ENCODE measurements at places on chromosomes 13 and 19.

DNA sequence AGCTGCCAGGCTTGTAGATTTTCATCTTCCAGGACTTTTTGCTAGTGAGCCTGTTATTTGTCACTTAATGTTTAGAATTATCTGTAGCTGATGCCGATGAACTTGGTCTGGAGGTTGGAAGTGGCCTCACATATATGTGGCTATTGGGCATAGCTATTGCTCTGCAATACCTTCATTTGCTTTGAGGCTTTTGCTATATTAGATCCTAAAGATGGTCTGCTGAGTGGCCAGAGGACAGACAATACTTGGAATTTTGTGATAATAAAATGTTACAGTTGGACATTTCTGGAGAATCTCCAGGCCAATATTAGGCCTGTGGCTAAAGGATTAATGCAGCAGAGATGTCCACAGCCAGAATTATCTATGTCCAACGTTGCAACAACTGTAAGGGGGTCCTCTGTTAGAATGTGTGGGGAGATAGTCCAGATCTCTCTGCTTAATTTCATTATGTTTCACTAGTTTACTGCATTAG, 222.3 kb downstream of the GPC5 start:
- DNase-seq: no peak

DNA sequence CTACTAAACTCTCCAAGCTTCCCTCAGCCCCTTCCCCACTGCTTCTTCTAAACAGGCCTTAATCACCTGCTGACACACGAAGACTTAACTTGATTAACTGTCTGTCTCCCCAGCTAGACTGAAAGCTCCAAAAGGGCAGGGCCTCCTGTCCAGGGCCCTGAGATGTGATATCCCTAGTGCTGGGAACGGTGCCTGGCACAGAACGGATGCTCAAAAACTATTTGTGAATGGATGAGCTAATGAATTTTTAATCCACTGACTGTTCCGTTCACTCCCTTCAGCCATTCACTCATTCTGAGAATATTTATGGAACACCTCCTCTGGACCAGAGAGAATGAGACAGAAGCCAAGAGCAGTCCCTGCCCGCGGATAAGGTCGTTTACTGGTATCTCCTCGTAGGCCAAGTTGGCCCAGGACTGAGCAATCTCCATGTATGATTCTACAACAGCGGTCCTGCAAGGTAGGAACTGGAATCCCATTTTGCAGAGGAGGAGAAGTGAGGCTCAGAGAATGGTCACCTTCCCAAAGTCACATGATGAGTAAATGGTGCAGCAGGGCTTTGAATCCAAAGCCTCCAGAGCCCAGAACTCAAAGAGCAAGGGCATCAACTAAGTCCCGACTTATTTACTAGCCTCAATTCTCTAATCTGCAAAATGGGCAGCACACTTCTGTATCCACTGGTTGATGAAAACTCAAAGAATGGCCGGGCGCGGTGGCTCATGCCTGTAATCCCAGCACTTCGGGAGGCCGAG, 3.4 kb downstream of the DMWD start:
- DNase-seq: no peak

DNA sequence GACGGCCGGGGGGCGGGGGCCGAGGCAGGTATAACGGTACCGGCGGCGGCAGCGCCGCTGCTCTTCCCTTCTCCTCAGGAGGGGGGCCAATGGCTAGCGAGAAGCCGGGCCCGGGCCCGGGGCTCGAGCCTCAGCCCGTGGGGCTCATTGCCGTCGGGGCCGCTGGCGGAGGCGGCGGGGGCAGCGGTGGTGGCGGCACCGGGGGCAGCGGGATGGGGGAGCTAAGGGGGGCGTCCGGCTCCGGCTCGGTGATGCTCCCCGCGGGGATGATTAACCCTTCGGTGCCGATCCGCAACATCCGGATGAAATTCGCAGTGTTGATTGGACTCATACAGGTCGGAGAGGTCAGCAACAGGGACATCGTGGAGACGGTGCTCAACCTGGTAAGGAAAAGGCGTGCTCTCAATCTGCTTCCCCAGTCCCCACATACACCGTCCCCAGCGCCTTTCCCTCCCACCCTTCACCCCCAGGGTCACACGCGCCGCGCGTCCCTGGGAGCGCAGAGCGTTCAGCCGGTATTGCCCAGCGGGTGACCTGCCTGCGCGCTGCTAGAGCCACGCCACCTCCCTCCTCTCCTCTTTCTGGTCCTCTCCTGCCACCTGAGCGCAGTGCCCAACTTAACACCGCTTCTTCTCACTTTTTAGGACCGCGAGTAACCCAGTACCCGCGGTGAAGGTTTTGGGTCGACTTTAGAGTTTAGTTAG, 814 bp downstream of the NBEA start:
- peak; percentile 44 for DNase-seq

DNA sequence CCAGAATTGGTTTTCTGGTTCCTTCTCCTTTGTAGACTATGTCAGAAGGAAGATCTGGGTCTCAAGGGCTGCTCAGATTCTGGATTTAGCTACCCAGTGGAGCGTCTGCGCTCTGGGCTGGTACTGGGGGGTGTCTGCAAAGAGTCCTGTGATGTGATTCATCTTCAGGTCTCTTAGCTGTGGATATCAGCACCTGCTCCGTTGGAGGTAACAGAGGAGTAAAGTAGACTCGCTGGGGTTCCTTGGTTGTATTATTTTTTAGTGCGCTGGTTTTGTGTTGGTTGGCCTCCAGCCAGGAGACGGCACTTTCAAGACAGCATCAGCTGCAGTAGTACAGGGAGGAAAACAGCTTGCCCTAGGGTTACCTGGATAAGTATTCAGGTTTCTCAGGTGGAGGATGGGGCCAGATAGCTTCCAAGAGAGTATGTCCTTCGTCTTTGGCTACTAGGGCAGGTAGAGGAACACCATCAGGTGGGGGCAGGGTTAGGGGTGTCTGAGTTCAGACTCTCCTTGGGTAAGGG, 10.4 kb upstream of the KLK15 start:
- no peak for DNase-seq

DNA sequence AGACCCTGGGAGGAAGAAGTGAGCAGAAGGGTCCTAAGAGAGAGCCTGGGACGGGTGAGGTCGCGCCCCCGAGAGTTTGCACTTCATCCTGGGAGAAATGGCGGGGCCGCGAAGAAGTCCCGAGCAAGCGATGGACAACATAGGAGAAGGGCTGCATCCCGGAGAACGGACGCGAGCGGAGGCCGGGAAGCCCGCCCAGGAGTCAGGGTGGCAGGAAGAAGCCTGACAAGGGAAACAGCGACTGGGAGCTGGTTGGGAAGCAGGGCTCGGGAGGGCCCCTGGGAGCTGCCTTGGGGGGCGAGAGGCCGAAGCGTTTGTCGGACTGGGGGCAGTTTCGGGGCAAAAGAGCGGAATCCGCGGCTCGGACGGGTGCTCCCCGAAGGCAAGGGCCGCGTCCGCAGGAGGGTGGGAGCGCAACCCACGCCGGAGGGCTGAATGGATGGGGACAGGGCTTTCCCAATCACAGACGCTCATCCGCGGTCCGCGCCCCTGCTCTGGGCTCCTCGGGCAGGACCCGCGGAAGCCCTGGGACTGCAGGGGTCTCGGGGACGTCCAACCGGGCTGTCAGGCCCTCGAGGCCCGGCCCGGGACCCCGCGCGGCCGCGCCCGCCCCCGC, 469 bp downstream of the ABHD17A start:
- DNase-seq: no peak

- DNase-seq: no peak
Measured at GRCh38 chr13:30763786-30764413, 28.6 kb downstream of the ALOX5AP start.

- no peak for DNase-seq
Measured at GRCh38 chr13:95385798-95386197, 84.5 kb upstream of the ABCC4 start.

DNA sequence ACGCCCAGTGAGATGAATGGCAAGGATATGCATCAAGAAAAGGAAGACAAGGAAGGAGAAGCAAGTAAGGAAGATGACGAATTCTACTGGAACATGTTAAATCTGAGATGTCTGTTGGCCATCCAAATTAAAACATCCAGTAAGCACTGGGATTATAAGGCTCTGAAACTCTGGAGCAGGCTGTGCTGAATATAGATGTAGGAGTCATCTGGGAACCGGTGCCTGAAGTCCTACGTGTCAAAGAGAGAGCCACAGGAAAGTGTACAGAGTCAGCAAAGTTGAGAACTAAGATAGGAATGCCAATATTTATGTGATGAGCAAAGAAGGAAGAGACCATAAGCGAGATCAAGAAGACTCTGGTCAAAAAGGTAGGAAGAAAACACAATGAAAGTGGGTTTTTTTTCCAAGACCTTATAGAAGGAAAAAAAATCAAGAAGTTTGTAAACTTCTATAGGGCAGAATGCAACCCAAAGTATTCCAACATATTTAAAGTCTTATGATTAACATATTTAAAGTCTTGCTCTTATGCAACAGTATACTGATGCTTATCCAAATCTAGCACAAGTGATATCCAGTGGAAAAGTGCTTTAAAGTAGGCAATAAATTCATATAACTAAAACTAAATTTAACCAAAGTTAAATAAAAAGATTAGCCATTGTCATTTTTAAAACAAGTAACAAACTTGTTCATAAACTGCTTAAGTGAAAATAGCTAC, 51.2 kb upstream of the EEF1AKMT1 start:
- DNase-seq: no peak

GRCh38 chr13:94896238-94896637, 183.9 kb upstream of the SOX21 start:
- no peak for DNase-seq

GRCh38 chr19:36685835-36686234, 1.6 kb upstream of the ZNF567 start:
- no peak for DNase-seq

DNA sequence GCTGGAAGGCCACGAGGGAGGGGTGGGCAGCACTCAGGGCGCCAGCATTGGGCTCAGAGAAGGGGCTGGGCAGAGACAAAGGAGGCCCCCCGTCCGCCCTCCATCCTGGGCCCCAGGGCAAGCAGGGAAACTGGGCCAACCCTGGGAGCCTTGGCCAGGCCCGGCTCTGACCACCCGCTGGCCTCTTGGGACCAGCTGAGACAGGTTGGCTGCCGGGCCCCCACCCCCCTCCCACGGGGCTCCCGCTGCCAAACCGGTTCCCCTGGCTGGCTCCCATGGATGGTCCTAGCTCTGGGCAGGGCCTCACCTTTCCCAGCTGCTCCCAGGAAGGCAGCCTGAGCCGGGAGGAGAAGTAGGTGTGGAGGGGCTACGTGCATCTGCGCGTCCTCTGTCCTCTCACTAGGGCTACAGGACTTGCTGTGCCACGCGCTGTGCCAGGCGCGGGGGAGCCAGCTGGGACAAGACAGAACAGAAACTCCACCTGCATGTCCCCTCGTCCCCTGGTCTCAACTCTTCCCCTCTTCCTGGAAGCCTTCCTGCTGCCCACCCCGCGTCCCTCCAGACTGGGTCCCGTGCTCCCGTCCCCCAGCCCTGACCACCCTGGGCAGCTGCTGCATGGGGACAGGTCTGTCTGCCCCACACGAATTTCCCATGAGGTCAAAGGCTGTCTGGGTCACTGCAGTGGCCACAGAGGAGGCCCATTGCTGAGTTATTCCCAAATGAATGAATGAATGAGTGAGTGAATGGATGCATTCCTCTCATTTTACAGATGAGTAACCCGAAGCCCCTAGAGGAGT, 29.1 kb upstream of the NCCRP1 start:
- DNase-seq: peak; percentile 73

GRCh38 chr19:13015361-13016223, 20.3 kb downstream of the NFIX start:
- DNase-seq: no peak

- no peak for DNase-seq
Measured at GRCh38 chr13:52751196-52751595, 11.6 kb upstream of the CNMD start.

DNA sequence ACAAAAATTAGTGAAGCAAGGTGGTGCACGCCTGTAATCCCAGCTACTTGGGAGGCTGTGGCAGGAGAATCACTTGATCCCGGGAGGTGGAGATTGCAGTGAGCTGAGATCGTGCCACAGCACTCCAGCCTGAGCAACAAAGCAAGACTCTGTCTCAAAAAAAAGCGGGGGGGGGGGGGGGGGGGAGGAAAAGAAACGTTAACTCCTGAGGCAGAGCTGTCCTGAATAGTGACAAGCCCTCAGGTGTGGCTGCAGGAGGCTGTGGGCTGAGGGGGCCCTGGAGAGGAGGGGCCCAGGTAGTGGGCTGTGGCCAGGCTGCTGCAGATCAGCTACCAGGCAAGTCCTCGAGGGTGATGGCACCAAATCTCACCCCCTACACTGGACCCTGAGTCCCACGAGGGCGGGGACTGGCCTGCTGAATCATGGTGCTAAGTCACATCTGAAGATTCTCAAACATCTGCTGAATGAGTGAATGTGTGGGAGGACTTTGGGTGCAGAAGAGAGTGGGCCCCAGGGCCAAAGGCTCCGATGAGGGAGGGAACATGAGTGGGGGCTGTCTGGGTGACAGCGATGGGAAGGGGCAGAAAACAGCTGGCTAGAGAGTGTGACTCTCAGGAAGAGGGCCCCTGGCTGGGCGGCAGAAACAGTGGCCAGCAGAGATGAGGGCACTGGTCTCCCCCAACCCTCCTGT, 24.6 kb upstream of the ATP1A3 start:
- no peak for DNase-seq

DNA sequence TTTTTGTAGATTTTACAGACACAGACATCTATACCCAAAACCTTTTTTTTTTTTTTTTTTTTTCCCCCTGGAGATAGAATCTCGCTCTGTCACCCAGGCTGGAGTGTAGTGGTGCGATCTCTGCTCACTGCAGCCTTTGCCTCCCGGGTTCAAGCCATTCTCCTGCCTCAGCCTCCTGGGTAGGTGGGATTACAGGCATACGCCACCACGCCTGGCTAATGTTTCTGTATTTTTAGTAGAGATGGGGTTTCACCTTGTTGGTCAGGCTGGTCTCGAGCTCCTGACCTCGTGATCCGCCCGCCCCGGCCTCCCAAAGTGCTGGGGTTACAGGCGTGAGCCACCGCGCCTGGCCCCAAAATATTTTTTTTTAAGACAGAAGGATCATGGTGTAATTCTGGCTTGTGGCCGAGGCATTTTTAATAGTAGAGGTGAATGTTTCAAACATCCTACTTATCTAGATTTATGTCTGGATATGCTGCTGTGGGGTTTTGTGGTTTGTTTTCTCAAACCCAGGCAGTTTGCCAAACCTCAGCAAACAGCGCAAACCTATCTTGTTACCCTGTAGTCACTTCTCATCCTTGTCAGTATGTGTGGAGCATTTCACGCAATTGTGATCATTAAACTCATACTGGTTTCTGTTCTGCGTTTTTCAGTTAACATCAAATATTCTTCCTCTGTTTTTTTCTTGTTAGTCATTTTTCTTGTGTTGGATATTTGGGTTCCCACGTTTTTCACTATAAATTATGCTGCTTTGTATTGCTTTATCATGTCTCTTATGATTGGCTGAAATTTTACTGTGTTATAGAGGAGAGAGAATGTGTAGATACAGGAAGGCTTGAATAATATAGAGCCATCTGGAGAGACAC, 36.2 kb upstream of the GARRE1 start:
- peak; percentile 84 for DNase-seq

All from prostate gland (tissue), 2 donors.